ENCODE measurements at places on chromosomes 7 and 10. TPM values are rescaled to one million over a fixed set of nuclear protein-coding genes. Genes with fewer than 3 reads are reported as not detected.

SPDYE6 gene
- not detected for total RNA-seq

CALCR gene
- total RNA-seq, result 0.14 TPM

FAM25A gene
- total RNA-seq, result not detected

CFAP46 gene
- not detected for total RNA-seq

CPA2 gene
- not detected for total RNA-seq

INA gene
- total RNA-seq, result not detected

UCN3 gene
- not detected for total RNA-seq

FGFR2 gene
- total RNA-seq, result 7.4 TPM

TMEM229A gene
- total RNA-seq, result not detected

OR6B1 gene
- not detected for total RNA-seq

ASAH2 gene
- 0.47 TPM for total RNA-seq

WDFY4 gene
- total RNA-seq, result not detected

Data from Caki2 (cell line).